ENCODE measurements at places on chromosomes 3 and 15.

- no peak for DNase-seq
These were observed 201.8 kb downstream of the ABHD5 start for GRCh38 chr3:43892526-43892925.

DNA sequence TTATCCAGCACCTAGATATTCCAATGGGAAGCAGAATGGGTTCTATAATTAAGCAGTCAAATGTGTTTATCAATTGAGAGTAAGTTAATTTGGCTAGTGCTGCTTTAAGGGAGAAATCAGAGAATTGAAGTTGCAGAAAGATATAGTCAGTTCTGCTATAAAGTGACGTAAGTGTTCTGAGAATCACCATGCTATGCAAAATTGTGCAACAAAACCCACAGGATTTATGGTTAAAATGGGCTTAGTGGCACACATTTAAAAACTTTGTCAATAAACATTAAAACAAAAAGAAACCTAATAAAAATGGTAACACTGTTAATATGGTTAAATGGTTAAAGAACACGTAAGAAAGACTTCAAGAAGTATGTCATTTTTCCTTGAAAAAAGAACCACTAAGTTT is 74.5 kb downstream of the TMEM108 start:
- DNase-seq, result no peak

DNA sequence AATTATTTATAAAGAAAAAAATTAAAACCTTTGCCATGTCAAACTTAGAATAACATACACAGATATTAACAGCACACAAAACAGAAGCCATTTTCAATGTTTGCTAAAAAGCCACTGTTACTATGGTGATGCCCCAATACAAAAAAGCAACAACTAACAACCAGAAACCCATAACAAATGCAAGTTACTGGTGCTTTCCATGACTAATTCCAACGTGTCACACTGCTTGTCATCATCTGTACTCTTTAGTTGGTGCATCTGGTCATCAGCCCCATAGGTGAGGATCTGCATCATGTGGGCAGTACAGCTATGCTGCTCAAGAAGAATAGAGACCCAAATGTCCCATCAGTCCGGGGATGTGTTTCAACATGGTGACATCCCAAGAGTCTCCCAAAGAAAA is 52.8 kb downstream of the ATP8B4 start:
- DNase-seq, result no peak

- no peak for DNase-seq
These were observed 69.8 kb upstream of the GRM7 start for GRCh38 chr3:6791161-6791560.

DNA sequence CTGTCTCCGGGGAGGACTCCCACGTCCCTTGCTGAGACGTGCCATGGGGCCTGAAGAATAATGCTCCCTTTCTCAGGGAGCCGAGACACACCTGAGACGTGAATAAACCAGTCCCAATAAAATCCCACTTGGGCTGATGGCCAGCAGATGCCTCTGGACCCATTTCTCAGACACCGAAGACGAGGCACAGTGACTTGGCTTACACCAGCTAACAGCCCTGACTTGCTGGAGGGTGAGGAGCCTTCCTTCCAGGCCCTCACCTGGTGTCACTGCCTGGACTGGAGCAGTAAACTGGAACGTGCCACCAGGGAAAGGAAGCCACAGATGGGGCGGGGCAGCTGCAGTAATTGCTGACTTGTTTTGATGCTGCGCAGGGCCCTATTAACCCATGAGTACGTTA is 189.7 kb downstream of the PDZRN3 start:
- DNase-seq, result no peak

- DNase-seq, result no peak
These were observed 55.2 kb downstream of the HMG20A start for GRCh38 chr15:77475898-77476297.

DNA sequence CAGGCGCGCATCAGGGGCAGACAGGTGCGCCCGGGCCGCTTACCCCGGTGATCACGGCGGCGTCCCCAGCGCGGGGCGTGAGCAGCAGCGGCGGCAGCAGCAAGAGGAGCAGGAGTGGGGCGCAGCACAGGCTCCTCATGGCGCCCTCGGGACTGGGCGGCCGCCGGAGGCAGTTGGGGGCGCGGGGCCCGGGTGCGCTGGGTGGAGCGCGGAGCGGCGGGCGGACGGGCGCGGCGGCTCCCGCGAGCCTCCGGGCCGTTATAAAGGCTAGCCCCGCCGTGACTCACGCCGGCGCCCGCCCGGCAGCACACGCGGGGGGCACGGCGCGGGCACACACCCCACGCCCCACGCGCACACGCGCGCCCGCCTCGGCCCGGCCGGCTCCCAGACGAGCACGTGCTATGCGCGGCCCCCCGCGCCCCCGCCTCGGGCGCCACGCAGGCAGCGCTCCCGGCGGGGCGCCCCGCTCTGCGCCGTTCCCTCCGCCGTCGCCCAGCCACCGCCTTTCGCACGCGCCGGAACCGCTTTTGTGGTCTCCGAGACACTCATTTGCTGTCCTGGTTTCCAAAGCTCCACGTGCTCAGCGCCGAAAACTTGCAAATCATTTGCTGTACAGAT is at the start of gene PROK2:
PROK2 (minus strand) TSS at position 235 of the 618 bp plus-strand sequence; CDS start at position 139, 96 bp downstream.
- DNase-seq, result no peak

GRCh38 chr3:132854856-132855535 is 132.8 kb upstream of the NPHP3 start:
- no peak for DNase-seq

GRCh38 chr15:95590533-95591044 is 739.9 kb upstream of the NR2F2 start:
- DNase-seq, result no peak

- DNase-seq, result no peak
These were observed 274.7 kb downstream of the PDCD6IP start for GRCh38 chr3:34073111-34073510.

DNA sequence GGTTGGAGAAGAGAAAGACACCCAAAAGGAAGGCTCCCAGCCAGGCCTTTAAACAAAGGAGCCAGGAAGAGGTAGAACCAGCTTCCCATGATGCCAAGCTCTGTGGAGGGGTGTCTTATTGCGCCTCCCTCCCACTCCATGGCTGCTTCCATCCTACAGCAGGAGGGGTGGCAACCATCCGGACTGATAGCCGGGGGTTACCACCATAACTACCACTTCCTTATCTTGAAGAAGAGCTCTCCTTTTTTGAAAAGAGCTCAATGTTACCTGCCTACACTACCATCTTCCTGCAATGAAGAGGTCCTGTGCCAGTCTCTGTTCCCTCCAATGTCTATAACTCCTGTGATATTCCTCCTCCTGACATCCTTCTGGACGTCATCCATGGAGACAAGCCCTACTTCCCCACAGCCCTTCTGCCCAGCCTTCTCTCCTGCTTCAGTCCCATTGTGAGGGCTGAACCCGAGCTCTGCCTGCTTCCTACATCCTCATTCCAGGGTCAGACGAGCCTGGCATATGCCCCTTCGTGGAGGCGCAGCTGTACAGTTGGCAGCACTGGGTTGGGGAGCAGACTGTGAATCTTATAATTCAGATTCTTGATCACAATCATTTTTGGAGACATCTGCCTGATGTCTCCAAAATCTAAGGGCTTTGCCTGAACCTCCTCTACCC is 8.5 kb downstream of the CCDC9B start:
- DNase-seq, result no peak
